ENCODE measurements at places on chromosomes 13 and 19.

- no peak for DNase-seq
These were observed 219.8 kb downstream of the MZT1 start for GRCh38 chr13:72507416-72508199.

DNA sequence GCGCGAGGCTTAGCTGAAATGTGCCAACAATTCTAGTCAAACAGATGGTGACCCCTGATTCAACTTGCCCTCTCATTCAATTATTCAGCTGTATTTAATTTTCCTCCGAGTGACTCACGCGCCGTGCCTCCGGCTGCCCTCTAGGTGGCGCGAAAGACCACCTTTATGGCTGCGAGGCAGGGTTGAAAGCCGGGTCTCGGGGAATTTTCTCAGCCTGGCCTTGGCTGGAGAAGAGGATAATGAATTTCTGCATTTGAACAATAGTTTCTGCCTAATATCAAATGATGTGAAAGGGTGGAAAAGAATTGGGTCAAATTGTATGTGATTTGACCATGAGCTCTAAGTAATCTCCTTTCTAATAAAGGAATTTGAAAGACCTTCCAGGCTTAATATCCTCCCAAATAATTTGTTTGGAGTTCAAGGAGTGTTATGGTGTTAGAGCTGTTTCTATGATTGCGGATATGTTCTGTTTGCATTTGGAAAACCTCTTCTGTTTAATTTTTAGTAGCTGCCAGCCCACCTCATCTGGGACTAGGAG is 310.9 kb downstream of the ZNF536 start:
- DNase-seq, result peak; percentile 62

DNA sequence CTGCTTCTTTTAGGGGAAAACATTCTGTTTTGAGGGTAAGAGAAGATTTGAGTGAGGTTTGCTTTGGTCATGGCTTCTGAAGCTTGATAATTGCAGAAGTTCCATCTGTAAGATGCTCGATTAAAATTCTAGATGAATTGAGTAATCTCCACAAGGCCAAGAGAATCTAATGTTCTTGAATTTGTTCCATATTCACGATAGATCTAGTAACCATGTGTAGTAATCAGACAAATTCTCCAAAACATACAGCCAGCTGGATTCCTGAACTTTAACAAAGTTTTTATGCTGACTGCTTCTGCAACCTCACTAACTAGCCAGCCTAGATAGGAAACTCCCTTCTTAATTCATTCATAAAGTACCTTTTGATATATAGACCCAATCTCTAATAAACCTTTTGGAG is 92.7 kb downstream of the COL4A2 start:
- DNase-seq, result no peak

DNA sequence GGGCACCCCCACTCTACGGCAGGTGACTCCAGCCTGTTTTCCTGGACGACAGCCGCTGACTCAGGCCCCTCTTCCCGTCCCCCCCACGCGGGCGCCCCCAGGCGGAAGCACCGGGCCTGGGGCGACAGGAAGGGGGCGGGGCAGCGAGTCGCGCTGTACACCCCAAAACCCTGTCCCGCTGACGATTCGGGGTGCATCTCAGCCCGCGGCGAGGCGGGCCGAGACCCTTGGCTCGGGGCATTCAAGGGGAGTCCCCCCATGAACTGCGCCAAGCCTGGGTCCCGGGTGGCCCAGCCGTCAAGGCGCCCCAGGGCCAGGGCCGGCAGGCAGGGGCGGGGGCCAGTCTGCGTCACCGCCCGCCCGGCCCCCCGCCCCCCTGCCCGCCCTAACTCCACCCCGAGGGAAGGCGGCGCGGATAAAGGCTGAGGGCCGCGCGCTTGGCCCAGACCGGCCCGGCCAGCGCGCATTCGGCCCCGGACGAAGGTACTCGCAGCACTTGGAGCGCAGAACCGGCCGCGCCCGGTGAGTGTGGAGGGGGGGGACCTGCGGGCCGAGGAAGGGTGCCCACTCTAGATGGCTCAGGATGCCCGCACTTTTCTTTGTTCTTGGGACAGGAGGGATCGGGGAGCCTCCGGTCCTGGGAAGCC is at the start of gene MIDN:
Gene MIDN (plus strand): TSS at position 445 of the 647 bp plus-strand sequence. CDS start 1,714 bp downstream, outside the sequence.
- peak; percentile 77 for DNase-seq

- no peak for DNase-seq
These were observed 46.8 kb downstream of the MIPEP start for GRCh38 chr13:23842406-23842805.

- DNase-seq, result no peak
These were observed 1.0 kb upstream of the ZBTB32 start for GRCh38 chr19:35703343-35703742.

- no peak for DNase-seq
These were observed 37.1 kb downstream of the ANKRD10 start for GRCh38 chr13:110877737-110878258.

- DNase-seq, result no peak
These were observed 2.7 kb downstream of the SIX5 start for GRCh38 chr19:45766296-45766868.

GRCh38 chr13:40207001-40207478 is 459.4 kb downstream of the FOXO1 start:
- DNase-seq, result no peak

DNA sequence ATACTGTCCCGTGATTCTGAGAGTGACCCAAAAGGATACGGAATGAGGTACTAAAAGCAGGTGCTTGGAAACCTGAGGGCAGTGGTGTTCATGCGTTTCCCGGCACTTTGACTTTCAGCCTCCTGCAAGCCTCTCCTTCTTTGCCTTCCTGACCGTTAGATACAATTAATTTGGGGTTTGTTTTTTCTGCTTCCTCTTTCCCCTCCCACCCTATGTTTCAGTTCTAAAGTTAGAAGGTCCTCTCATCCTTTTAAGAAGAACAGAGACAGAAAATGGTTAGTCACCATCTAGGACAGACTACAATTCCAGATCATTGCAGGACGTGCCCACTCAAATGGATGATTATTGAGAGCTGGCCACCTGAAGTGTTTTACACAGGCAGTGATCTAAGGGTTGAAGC is 1.8 kb upstream of the LILRB4 start:
- no peak for DNase-seq

DNA sequence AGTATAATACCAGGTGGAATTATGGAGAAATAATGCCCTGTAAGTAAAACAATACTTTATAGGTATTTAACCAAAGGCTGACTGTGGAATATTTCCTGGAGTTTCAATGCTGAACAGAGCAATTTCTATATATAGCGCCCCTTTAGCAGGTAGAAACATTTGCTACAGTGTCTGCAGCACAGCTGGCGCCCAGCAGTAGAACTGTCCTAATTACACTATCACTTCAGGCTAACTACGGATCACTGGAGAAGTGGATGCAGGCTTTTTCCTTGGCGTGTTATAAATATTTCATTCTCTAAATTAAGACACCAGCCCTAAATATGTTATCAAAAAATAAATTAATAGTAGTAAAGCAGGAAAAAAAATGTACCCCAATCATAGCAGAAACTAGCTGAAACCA is 3.1 kb downstream of the SHISA2 start:
- DNase-seq, result no peak

GRCh38 chr19:15093001-15093400 is 11.0 kb downstream of the OR1I1 start:
- DNase-seq, result no peak

- DNase-seq, result no peak
These were observed 17.8 kb upstream of the TMEM255B start for GRCh38 chr13:113741191-113741668.
